Hematopoietic multipotent progenitor cell treated with erythropoietin and hydrocortisone succinate and interleukin-3 and kit ligand, for 8 days (in vitro differentiated cells): ENCODE measurements at places on chromosomes 6 and 20.

GRCh38 chr6:150658421-150658820, 58.7 kb downstream of the PLEKHG1 start:
- DNase-seq: no peak

DNA sequence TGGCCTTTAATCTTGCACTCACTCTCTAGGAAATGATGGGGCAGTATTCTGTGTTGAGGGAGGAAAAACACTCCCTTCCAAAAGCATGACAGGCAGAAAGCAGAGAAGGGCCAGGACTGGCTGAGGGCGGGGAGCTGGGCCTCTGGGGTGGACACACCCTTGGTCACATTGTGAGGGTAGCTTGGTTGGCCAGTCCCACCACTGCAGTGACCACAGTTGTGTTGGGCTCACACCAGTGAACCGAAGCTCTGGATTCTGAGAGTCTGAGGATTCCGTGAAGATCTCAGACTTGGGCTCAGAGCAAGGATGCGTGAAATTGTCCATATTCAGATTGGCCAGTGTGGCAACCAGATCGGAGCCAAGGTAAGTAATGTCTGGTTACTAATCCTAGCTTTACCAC, at the start of gene TUBB1:
TSS of gene TUBB1 (plus strand) at position 213 of the 400 bp plus-strand sequence. CDS start at position 307, 94 bp downstream.
- DNase-seq: peak; percentile 61

DNA sequence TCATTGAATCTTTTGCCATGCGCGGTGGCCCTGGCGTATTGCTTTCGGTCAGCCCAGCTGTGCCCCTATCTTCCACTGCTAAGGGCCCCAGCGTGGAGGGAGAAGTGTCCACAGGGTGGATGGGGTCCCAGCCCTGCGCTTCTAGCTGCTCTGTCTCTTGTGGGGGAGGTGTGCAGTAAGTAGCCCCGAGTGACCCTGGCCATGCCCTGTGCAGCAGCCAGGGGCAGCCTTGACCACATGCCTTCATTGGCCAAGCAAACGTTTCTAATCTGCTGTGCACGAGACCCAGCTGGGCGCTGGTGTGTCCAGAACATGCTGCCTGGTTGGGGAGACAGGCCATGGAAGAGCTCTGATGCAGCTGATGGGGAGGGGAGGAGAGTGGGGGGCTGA, 13.6 kb downstream of the TMEM181 start:
- no peak for DNase-seq

- no peak for DNase-seq
These were observed 892.8 kb downstream of the TFAP2A start for GRCh38 chr6:9522101-9522500.

DNA sequence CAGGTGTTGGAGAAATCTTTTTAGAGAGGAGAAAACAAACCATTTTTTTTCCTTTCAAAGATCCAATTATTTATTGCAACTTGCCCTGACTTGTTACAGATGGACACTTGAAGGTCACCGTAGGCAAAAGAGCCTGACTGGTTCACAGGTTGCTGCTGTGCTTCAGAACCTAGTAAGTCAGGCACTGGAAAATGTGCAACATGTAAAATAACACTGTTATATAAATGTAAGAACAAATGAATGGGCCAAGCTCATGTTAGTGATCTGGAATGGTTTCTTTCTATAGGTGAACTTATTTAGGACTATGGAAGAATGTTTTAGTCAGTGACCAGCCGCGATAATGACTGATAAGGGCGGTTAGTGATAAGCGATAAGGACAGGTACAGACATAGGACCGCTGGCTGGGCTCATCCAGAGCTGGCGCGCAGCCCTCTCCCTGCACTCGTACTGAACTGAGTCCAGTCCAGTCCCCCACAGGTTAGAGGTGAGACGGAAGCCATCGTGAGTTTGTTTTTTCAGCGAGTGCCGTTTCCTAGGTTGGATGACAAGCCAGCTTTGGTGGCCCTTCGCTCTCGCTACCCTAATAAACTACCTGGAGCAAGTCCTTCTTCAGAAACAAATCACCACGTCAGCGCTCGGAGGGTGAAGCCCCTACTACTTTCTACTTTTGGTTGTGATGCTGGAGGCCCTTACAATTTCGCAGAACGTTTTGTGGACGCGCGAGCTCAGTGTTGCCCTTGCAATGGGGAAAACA, 94.4 kb upstream of the PRDM1 start:
- peak; percentile 7 for DNase-seq

DNA sequence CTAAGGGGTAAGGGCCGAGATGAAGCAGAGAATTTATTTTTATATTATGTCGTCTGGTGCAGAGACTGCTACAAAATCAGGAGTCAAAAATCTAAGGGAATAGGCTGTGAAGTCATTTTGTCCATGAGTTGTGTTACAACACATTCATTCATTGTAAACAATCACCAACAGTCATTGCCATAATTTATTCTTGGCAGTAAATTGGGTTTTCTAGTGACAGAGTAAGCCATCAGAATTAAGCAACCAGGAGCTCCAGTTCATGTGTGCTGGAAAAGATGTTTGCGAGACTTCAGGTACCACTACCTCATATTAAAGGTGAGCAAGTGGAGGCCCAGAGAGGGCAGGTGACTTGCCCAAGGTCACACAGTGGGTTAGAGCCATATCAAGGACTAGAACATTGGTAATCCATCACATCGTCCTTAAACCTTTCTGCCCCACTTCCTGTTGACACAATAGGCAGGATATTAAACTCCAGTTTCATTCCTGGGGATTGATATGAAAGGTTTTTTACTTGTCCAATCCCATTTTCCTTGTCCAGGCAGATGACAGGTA, 46.0 kb downstream of the E2F3 start:
- DNase-seq: no peak

DNA sequence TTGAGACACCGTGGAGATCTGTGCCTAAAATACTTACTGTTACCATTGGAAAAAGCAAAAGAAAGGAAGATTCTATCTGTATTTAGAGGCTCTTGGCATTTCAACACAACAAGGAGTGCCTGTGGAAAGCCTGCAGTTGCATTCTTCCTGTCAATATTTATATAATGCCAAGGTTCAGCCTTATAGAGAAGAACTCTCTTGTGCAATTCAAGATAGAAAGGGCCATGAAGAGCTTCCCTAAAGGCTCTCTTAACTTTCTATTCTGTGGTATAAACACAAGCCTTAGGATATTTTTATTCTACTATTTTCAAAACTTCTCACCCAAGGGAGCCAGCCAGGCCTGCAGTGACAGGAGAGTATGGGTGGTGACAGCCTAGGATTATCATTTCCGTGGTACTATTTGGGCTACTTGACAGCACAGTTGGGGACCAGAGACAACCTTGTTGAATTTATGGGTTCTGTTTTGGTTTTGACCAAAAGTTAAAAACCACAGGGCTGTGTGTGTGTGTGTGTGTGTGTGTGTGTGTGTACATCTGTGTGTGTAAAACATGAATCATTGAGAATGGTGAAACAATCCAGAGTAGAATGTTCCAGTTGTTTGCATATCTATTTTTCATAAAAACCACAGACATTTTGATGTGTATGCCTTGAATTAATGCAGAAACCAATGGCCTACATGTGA, 700.9 kb upstream of the SLC35B3 start:
- no peak for DNase-seq

- no peak for DNase-seq
These were observed 84.7 kb downstream of the MAP3K4 start for GRCh38 chr6:161076181-161076677.

- no peak for DNase-seq
These were observed 16.2 kb upstream of the TMEM181 start for GRCh38 chr6:158543606-158544185.

DNA sequence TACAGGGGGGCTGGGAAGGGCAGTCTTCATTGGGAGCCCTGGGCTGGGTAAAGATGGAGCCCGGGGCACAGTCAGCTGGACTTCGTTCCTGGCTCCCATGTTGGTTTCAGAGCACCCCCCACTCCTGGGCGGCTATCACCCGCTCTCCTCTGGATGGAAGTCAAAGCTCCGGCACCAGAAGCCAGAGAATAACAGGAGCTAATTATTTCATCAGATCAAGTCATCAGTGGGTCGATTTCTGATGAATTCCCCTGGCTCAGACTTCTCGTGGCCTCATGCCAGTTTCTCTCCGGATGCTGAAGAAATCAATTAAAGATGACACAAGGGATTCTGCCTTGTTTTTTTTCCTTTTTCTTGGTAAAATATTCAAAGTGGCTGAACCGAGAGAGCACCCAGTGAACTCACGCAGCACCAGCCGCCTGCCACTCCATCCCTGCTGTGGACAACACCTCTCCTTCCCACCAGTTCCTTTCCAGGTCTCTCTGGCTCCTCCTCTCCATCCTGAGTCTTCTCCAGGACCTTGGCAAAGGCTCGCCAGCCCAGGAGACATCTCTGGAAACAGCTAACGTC, 22.5 kb downstream of the SULF2 start:
- DNase-seq: no peak

- no peak for DNase-seq
These were observed 51.6 kb downstream of the MBOAT1 start for GRCh38 chr6:20160541-20161283.

DNA sequence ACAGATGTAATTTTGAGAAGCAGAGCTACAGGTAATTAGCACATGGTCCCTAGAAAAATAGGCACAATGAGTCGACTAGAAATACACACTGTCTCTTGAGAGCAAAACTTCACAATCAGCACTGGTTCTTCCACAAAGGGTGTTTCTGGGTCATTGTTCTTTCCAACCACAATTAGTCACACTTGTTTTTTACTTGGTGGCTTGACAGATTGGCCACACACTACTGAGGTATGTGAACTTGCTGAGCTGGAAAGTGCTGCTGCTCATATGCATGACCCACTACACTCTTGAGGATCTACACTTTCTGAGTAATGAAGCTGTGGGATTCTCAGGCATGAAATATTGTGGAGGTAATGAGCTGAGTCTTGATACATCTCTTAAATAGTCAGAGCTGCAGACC, 347.7 kb downstream of the BCKDHB start:
- no peak for DNase-seq

- no peak for DNase-seq
These were observed 186.6 kb downstream of the MTHFD1L start for GRCh38 chr6:151052021-151052646.

GRCh38 chr6:37376078-37376743, 22.4 kb downstream of the RNF8 start:
- no peak for DNase-seq

GRCh38 chr20:34201531-34201930, 39.7 kb upstream of the ASIP start:
- no peak for DNase-seq

DNA sequence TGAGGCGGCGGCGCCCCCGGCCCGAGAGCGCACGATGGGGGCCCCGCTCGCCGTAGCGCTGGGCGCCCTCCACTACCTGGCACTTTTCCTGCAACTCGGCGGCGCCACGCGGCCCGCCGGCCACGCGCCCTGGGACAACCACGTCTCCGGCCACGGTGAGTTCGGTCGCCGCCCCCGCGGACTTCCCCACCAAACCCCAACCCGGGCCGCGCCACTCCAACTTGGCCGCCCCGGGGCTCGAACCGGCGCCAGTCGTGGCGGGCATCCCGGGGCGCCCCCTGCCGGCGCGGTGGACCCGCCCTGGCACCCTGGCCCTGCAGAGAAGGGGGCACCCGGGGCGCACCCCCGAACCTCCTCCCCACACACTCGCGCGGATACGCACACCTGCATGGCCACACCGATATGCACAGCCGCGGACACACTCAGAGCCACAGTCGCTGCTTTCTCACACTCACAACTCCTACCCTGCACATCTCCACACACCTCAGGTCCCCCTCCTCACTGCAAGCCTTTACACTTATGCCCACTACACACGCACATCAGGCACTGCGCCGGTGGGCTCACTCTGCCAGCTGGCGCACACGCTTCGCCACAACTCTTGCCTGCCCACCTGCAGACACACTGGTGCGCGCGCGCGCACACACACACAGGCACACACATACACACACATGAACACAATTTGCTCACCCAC, 535 bp downstream of the VSTM2L start:
- DNase-seq: no peak

DNA sequence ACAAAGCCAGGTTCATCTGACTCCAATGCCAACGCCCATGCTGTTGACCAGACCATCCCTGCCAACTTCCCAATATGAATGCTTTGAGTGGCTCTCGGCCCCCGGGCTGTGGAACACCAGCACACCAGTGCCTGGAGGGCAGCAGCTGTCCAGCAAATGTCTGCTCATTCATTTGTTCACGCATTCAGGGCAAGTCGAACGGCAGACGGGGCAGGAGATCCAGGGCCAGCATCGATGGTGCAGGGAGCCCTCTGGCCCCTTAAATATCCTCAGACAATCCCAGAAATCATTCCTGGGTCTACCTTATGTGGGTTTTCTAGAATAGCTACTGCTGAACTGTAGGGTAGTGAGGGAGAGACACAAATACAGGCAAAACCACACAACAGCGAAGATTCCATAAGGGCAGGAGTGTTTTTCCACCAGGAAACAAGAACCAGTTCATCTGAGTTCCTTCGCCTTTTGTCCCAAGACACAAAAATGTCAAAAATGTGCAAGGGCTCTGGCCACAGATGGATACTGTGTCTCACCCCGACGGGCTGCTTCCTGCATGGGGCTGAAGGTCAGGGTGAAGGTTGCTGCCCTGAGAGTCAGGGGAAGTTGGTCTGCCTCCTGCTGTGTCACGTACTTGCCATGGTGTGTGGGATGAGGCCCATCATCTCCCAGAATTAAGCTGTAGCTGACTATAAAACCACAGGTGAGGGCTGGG, 15.5 kb downstream of the RIPOR3 start:
- DNase-seq: no peak

- DNase-seq: no peak
These were observed 72.5 kb downstream of the NDUFAF5 start for GRCh38 chr20:13857304-13857703.

- DNase-seq: no peak
These were observed 10.8 kb downstream of the MOCS3 start for GRCh38 chr20:50969435-50969834.

GRCh38 chr6:110971468-110971867, 10.4 kb upstream of the RPF2 start:
- DNase-seq: no peak

DNA sequence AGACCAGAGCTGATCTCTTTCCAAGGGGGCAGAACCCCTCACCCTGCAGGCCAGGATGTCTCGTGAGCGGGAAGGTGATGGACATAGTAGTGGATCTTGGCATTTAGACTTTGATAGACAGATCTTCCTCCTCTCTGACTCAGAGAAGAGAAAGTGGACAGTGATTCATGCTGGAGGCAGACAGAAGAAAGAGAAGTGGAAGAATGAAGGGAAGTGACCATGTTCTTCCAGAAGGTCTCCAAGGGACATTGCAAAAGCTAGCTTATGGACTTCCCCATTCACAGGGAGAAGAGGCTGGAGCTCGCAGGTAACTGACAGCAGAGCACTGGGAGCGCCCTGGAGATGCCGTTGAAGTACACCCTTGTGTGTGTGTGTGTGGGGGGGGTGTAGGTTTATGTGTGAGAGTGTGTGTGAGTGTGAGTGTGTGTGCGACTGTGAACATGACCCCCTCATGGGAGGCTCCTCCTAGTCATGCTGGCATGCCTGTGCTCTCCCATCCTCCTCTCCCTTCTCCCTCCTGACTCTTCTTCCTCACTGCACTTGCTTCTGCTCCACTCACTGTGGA, 8.0 kb upstream of the RAET1L start:
- no peak for DNase-seq
